ENCODE measurements at places on chromosomes 4 and X.

DNA sequence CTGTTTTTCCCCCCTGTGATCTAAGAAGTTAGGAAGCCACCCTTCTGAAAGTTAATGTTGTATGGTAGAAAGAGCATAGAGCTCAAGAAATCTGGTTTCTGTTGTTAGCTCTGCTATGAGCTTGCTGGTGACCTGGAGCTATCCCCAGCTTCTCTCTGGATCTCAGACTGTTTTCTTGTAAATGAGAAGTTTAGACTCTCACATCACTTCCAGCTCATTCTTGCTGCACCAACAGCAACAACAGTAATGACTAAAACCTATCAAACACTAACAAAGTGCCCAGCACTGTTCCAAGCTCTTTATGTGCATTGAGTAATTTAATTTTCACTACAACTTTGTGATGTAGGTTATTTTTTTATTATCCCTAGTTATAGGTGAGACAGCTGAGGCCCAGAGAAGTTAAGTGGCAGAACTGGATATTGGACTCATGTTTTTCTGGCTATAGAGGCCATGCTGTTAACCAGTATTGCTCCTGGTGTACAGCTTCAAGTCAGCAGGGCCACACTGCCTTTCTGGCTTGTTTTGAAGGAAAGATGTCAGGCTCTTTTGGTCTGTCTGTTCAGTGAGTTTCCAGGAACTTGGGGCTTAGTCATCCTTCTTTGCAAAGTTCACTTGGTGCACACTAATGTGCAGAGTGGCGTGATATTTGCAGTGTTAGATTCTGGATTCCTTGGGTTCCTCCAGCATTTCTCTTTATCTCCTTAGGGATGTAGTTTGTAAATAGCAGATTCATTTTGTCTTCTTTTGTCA, 27.8 kb upstream of the TMEM164 start:
- no peak for DNase-seq

GRCh38 chrX:51024106-51024696, 113.7 kb downstream of the BMP15 start:
- DNase-seq, result no peak

- DNase-seq, result no peak
Observed at GRCh38 chrX:148495176-148495575, 5.2 kb upstream of the AFF2 start.

- DNase-seq, result no peak
Observed at GRCh38 chr4:185559915-185560281, 24.6 kb upstream of the PDLIM3 start.

DNA sequence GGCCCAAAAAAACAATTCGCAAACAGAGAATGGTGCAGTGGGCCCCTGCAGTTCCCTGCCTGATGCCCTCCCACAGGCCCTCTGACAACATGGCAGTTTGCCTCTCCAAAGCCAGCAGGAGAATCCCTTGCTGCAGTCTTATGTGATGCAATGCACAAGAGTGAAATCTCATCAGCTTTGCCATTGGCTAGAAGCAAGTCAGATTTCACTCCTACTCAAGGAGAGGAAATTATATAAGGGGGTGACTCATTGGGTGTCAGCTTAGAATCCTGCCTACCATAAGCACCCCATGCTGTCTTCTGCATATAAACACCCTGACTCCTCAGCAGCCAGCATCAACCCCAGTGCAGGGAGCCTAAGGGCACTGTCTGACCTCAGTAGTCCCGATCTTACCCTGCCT, 157.3 kb upstream of the LDB2 start:
- no peak for DNase-seq

- DNase-seq, result no peak
Observed at GRCh38 chr4:186725469-186726425, 2.1 kb upstream of the FAT1 start.

DNA sequence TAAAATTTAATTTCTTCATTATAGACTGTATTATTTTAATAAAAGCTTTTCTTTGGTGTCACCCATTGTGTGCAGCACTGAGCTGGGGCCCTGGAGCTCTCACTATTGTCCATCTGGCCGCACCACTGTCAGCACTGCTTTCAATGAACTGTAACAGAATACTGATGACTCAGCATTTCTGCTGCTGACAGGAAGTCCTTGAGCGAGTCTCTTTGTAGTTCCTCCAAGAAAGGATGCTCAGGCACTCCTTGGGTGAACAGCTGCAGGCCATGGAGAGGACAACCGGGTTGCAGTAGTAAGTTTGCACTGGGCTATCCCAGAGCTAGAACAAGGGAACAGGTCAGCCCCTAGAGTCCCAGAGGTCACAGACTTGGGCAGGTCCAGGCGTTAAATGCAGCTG, 81.6 kb downstream of the SORBS2 start:
- DNase-seq, result no peak

GRCh38 chr4:7266525-7267292, 74.4 kb downstream of the SORCS2 start:
- no peak for DNase-seq

- no peak for DNase-seq
Observed at GRCh38 chr4:14092741-14093140, 465.2 kb upstream of the BOD1L1 start.

DNA sequence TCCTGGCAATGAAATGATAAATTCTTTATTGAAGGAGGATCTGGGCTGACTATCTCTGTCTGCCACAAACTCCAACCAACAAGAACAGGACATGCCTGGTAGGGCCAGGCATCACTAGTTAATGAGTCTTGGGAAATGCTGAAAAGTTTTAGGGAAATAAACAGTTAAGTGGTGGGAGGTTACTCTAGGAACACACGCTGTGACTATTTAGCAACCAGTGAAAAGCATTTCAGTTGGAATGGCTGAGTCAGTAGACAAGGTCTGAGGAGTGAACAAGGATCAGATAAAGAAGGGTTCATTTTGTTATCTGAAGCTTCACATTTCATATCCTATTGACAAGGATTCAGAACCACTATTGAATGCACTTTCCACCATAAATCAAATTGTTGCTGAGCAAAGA, 394.9 kb upstream of the BOD1L1 start:
- DNase-seq, result no peak

- no peak for DNase-seq
Observed at GRCh38 chr4:137656661-137657060, 124.4 kb upstream of the PCDH18 start.

- no peak for DNase-seq
Observed at GRCh38 chr4:150212485-150212884, 134.2 kb downstream of the DCLK2 start.

- no peak for DNase-seq
Observed at GRCh38 chr4:55947254-55947882, 1.4 kb upstream of the CEP135 start.

- no peak for DNase-seq
Observed at GRCh38 chr4:69848028-69848427, 11.9 kb downstream of the SULT1E1 start.

GRCh38 chr4:76305971-76306881, at the start of gene STBD1:
Gene STBD1 (plus strand): TSS chr4:76306733. CDS start chr4:76306770, 37 bp downstream.
- no peak for DNase-seq

DNA sequence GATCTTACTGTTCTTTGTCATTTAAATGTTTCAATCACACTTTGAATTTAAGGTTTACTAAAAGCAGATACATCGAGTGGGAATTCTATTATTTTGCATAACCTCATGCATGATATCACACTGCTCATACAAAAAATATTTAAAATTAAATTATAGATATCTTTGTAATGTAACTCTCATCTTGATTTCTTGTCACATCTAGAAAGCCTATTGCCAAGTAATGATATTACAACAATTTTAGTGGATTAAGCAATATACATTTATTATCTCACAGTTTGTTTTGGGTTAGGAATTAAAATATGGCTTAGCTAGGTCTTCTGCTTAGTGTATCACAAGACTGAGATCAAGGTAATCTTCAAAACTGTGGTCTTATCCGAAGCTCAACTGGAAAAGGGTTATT, 865.0 kb downstream of the CCSER1 start:
- DNase-seq, result no peak

DNA sequence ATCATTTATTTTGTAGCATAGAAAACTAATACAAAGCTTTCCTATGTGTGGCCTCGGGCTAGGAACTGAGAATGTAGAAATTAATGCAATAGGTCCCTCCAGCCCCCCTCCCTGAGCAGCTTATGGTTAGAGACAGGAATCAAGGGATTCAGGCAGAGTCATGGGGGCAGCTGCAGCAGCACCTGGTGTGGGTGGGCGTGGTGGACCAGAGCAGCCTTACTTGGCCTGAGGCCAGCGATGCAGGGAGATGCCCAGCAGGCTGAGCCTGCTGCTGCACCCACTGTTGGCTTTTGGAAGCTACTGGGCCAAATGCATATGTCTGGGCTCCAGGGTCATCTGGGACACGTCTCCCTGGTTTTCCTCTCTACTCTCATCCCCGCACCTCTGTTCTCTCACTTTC, 74.0 kb downstream of the STK32B start:
- no peak for DNase-seq

- DNase-seq, result no peak
Observed at GRCh38 chrX:42821803-42822443, 44.0 kb upstream of the PPP1R2C start.

GRCh38 chr4:9976781-9977180, 44.5 kb downstream of the SLC2A9 start:
- no peak for DNase-seq

- DNase-seq, result no peak
Observed at GRCh38 chr4:4225915-4226605, 669 bp downstream of the OTOP1 start.

DNA sequence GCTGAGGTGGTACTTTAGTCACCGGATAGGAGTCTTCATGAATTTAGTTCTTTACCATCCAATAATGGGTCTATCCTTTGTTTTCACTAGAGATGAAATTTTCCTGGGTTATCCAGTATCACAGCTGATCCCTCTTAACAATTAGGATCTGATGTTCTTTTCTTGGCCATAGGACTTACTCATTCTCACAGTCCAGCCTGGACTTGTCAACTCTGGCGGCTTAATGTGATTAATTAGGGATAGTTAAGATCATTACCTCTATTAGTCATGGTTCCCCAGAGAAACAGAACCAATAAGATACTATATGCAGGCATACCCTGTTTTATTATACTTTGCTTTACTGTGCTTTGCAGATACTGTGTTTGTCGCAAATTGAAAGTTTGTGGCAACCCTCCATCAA, 272.7 kb upstream of the FAT4 start:
- DNase-seq, result no peak

DNA sequence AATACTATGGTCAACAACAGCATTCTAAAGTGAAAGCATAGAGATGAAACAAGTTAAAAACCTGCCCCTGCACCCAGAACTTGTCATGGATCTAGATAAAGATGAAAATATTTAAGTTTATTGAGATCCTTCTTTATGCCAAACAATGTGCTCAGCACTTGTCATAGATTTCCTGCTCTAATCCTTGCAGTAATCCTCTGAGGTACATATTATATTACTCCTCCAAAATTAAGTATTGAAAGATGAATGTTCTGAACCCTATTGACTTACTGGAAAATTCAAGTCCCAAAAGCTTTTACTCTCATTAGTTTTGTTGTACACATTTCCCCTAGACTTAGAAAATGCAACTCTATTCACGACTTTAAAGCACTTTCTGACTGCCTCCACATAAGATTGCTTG, 35.6 kb downstream of the CAMK2D start:
- DNase-seq, result no peak

- DNase-seq, result no peak
Observed at GRCh38 chr4:17323554-17324385, 188.1 kb downstream of the QDPR start.

- DNase-seq, result no peak
Observed at GRCh38 chr4:112840061-112840460, 203.1 kb downstream of the LARP7 start.

DNA sequence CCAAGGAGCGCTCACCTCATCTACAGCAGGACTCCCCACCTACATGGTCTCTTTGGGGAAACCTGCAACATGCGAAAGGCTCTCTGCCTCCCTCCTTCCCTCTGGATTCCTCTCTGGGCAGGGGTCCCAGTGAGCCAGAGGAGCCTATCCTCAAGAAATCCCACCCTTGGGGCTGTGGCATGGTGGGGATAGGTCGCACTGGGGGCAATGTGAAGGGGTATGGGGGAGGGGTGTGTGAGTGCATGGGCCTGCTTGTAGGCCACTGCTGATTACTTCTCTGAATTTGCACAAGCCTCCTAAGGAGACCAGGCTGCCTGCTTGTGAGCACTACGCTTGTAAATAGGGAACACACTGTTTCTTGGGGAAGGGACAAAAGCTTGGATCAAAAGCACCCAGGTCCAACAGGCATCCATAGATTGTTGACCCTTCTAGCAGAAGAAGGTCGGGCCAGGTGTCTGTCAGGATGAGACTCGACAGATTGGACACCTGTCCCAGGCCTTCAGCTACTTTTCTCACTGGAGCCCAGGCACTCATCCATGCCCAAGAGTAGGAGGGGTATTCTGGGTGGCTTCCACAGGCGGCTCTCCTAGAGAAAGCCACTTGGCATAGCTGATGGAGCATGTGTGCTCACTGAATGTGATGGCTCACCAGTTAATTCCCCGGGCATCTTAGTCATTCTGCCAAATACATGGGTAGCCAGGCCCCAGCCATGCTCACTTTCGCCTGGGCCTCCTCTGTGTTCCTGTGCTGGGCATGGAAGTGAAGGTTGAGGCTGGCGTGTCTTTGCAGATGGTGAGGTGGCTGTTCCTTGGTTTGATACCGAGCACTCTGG, 75.0 kb downstream of the NBDY start:
- no peak for DNase-seq

DNA sequence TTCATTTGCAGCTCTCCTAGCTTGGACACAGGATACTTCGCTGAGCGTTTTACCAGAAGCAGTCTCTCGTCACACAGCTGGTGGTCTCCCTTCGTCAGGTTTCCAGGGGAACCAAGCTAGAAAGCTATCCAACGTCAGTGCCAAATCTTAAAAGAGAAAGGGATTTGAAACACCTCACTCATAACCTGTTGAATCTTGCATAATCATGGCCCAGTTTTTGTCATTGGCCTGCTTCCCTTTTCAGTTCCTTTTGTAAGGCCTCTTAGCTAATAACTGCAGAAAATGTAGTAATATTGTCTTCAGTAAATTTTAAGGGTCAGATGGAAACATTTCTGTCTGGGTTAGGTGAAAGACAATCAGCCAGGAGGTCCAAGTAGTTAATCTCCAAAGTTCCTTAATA, 22.0 kb downstream of the RAB39B start:
- DNase-seq, result no peak

DNA sequence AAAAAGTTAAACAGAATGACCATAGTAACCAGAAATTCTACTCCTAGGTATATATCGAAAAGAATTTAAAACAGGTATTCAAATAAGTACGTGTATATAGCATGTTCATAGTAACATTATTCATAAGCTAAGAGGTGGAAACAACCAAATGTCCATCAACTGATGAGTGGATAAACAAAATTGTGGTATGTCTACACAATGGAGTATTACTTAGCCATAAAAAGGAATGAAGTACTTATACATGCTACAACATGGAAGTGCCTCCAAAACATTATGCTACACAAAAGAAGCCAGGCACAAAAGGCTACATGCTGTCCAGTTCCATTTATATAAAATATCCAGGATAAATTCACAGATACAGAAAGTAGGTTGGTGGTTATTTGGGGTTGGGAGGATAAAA, 76.5 kb downstream of the CD99L2 start:
- no peak for DNase-seq
